ENCODE measurements at places on chromosomes 12 and 14. TPM values are rescaled to one million over a fixed set of nuclear protein-coding genes. Genes with fewer than 3 reads are reported as not detected.

CCER1 gene
- total RNA-seq: not detected

GPR162 gene
- 2.6 TPM for total RNA-seq

FAM90A1 gene
- total RNA-seq: not detected

ADAMTS20 gene
- total RNA-seq: not detected

CLEC9A gene
- total RNA-seq: not detected

PACS2 gene
- 48.6 TPM for total RNA-seq

CIROP gene
- total RNA-seq: not detected

C12orf76 gene
- 11.9 TPM for total RNA-seq

OR6C2 gene
- not detected for total RNA-seq

PLD4 gene
- total RNA-seq: 0.16 TPM

OR4K2 gene
- total RNA-seq: not detected

SNAPC1 gene
- total RNA-seq: 22.9 TPM

EEA1 gene
- total RNA-seq: 42.3 TPM

LALBA gene
- not detected for total RNA-seq

TMTC1 gene
- total RNA-seq: 12.8 TPM

RPL10L gene
- not detected for total RNA-seq

TSHR gene
- not detected for total RNA-seq

INSM2 gene
- total RNA-seq: not detected

CCNB1IP1 gene
- 38.6 TPM for total RNA-seq

SIX4 gene
- total RNA-seq: 16.3 TPM

ANAPC5 gene
- total RNA-seq: 148 TPM

PRIMA1 gene
- total RNA-seq: 0.08 TPM

FBXW8 gene
- 11.2 TPM for total RNA-seq

SOX5 gene
- total RNA-seq: 12.8 TPM

BMAL2 gene
- total RNA-seq: 44.5 TPM

AP5M1 gene
- 50.9 TPM for total RNA-seq

ACTR10 gene
- total RNA-seq: 92.7 TPM

IGF1 gene
- 0.63 TPM for total RNA-seq

IPO8 gene
- total RNA-seq: 49.8 TPM

TMEM52B gene
- total RNA-seq: under 0.01 TPM

EEF1AKMT3 gene
- 6.6 TPM for total RNA-seq
